Stimulated activated CD8-positive, alpha-beta memory T cell treated with anti-CD3 and anti-CD28 coated beads, Interleukin-15, amount 100 ng/mL, for 24 hours (primary cell): ENCODE measurements at places on chromosomes 6 and 20.

- DNase-seq = no peak
These were observed 62.4 kb upstream of the MRPS10 start for GRCh38 chr6:42279966-42280629.

DNA sequence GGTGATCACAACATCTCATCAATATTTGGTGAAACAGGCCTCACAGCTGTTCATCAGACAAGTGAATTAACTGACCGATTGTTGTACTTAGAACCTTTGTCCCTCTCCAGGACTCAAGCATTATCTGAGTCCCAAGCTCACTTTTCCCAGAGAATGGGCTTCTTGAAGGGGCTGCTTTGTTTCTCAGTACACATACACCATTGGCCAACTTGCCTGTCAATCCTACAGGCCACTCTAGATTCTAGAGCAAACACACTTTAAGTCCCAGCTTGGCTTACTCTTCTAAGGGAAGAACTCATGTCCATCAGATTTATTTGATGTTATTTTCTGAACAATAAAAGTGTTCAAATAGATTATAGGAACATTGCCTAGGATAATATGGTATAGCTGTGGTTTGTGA, 249.5 kb downstream of the BCKDHB start:
- no peak for DNase-seq

GRCh38 chr6:11771473-11772048, 7.0 kb downstream of the ADTRP start:
- DNase-seq = no peak

DNA sequence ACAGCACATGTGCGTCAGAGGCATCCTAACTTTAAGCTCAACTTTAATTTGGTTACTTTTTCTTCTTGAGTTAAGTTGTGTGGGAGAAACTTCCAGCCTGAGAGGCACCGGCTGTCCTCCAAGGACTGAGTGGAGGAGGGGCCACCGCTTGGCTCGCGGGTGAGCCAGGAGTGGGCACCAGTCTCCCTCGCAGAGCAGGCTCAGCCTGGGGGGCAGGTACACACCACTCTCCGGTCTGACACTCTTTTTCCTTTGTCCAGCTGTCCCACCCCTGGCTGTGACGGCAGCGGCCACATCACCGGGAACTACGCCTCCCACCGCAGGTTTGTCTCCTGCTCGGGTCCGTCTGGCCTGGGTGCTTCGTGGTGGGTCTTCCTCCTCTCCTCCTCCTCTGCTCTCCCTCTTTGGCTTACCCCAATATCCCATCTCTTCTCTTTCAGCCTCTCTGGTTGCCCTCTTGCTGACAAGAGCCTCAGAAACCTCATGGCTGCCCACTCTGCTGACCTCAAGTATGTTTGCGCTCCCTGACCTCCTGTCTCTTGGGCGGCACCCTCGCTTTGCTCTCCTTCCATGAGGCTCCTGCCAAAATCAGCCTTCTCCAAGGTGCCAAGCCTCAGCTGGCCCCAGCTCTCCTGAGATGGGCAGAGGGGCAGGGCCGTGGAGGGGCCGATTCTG, 32.6 kb upstream of the PCMTD2 start:
- DNase-seq = no peak

DNA sequence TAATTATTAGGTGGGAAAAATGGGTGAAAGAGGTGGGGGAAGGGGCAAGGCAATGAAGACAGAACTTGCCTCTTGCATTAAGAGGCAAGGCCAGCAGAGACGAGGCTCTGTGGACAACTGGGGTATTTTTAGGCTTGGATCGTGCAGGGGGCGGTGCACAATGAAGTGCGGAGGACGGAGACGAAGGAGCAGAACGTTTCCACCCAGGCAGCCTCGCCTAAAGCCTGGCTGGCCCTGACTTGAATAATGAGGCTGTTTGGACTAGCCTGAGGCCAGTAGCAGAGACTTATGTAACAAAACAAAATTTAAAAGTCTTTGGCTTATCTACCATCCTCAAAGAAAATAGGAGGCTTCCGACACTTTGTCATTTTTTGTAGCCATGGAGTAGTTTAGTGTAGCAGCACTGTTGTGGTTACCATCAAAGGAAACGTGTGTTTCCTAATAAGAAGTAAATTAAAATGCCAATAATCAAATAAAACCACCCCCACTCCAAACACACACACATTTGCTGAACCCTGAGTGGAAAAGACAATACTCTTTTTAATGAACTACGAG, 370.0 kb upstream of the CNR1 start:
- no peak for DNase-seq

GRCh38 chr6:100485268-100485667, 20.5 kb upstream of the SIM1 start:
- DNase-seq = no peak

DNA sequence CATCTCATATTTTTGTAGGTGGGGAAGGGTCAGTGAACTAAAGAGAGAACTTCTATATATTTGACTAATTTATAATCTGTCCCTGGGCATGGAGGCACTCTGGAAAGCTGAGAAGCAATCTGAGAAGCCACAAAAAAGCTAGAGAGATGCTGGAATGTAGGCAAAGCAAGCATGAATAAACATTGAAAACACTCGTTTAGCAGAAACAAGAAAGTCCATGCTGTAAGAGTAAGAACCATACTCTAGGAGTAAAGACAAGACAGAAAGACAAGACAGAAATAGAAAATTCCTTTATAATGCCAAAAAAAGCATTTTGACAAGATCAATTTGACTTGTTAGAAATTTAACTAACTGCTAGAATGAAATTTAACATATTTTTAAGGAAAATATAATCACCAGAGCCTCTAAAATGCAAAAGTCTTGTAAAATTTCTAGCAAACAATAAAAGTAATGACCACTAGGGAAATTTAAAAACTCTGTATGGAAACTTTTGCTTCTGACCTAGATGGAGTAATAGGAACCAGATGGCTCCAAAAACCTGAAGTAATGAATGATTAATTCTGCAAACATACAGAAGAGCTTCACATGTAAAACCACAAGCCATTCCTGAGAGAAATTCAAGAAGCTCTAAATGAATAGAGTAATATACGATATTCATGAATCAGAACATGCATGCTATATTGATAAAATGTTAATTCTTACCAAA, 625.7 kb upstream of the PTCHD4 start:
- DNase-seq = no peak

- DNase-seq = no peak
These were observed 19.8 kb downstream of the MANBAL start for GRCh38 chr20:37309290-37309689.

- DNase-seq = no peak
These were observed 1324.4 kb downstream of the GRIK2 start for GRCh38 chr6:102717737-102718456.

GRCh38 chr6:70080443-70081070, 214.2 kb downstream of the COL19A1 start:
- DNase-seq = no peak

DNA sequence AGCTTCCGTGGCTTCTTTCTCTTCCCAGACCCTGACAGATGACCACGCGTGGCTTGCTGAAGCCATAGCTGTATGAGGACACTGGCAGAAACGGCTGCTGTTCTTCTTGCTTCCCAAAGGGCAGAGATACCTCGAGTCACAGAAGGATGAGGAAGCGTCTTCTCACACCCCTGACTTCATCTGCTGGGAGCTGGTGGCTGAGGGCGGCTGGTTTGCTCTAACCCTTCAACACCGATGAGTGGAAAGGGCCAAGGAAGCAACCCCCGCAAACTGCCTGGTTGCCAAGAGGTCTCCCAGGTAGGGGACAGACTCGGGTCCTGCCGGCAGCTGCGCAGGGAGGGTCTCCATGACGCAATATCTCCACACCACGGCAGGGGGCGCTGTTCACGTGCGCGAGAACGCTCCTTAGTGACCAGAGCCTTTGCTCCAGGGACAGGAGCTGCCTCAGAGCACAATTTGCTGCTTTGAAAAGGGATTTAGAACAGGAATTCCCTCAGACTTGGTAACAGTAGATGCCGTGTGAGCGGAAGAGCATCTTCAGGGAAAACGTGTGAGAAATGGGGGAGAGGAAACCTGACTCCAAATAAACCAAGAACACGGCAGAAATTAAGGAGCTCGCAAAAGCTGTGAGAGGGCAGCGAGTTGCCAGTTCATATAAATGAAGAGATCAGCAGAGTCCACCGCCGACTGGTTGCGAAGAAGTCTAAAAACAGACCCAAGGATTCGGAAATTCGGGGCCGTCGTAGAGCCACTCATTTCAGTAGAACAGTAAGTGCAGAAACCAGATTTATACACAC, 80.2 kb downstream of the ERMARD start:
- DNase-seq = peak; percentile 65

DNA sequence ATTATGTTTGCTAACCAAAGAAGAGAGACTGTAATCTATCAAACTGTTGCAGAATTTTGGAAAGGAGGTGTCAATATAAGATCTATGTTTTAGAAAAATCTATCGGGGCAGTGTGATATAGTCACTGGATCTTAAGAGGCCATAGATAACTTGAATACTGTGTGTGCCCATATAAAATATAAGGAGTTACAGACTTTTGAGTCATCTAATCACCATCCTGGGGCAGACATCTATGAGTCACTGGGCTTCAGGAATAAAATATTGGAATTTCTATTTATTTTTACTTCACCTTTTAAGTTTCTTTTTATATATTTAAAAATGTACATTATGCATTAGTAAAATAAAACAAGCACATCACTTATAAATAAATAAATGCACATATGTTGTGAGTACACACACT, 509.3 kb upstream of the MAN1A1 start:
- DNase-seq = no peak

DNA sequence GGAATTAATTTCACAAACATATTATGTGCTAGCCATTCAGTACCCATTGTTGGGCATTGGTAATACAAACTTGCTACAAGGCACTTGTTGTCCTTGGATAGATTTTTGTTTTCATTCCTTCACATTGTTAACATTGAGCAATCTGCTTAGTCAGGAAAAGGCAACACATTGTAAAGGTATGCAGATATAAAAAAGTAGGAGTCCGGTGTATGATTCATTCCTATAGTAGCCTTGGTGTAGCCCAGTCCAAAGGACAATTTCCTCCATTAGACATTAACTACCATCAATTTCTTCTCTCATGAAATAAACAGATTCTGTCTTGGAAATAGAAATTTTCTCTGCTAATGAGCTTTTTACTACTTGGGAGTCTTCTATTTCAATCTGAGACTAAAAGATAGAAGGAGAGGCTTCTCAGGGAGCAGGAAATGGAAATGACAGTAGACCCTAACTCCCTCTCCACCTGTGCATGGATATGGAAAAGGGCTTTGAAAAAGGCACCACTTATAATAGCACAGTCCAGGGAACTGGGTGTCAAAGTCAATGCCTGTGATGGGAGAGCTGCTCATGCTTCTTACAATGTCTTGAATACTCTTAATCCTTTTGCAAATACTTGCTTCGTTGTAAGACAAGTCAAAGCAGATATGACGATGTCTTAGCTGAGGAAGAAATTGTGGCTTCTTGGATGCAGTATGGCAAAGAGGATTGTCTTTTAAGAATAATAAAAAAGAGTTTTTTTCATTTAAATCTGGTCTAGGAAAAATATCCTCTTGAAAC, 369.4 kb upstream of the CITED2 start:
- DNase-seq = no peak

DNA sequence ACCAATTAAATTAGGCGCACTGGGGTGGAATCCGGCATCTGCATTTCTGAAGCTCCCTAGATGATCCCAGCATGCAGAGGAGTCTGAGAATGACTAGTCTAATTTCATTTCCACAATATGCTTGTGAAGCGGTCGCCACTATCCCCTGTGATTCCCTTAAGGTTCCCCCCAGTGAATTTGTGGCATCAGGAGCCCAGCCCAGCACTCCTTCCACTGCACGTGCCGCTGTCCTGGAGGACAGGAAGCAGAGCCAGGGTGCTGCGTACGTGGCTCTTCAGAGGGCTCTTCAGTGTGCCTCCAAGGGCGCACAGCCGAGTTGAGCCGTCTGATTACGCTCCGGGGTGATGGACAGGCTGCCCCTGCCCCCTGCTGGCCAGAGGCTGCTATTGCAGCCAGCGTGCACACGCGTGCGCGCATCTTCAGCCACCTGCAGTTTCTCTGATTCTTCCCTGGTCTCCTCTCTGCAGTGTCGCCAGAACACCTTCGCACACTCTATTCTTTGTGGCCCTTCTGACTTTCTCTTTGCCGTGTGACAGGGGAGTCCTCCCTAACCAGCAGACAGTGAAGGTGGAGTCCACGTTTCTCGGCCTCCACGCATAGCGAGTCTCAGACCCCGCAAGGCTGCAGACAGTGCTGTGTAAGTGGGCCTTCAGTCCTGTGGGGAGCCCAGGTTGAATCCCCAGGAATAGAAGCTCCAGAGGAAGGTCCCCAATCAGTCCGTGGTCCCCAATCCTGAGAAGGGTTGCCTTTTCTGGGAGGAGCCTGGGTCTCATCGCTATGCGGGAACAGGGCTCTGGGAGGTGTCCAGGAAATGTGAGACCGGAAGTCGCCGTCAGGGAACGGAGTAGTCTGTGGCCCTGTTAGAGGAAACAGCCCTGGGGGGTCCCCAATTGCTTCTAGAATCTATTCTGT, 16.5 kb upstream of the NCR2 start:
- DNase-seq = peak; percentile 55

DNA sequence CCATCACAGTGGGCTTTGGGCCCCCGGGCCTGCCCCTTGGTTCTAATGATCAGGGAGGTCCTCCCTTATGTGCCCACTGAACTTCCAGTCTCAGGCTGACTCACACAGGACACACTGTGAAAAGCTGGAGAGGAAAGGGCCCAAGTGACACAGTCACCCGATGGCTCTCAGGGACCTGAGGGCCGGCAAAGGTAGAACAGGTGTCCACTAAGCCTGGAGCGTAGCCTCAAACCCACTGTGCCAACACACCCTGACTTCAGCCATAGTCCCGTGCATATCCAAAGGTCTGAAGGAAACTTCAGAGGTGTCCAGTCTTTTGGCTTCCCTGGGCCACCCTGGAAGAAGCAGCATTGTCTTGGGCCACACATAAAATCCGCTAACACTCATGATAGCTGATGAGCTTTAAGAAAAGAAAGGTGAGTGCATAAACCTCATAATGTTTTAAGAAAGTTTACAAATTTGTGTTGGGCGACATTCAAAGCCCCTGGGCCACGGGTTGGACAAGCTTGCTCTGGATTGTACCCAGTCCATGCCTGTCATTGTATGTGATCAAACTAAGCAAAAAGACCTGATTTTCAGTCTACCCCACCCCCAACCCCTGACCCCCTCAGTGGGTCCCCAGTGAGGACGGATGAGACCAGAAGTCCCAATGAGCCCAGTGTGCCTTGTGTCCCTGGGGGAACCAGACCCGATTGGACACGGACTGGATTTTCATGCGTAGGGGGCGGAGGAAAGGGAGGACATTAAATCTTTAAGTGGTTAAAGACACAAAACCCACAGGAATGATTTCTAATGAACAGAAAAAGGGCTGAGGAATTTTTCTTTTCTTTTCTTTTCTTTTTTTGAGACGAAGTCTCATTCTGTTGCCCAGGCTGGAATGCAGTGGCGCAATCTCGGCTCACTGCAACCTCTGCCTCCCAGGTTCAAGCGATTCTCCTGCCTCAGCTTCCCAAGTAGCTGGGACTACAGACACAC, 6.1 kb downstream of the RAMACL start:
- DNase-seq = no peak

GRCh38 chr6:42471142-42471541, 19.4 kb upstream of the TRERF1 start:
- no peak for DNase-seq

DNA sequence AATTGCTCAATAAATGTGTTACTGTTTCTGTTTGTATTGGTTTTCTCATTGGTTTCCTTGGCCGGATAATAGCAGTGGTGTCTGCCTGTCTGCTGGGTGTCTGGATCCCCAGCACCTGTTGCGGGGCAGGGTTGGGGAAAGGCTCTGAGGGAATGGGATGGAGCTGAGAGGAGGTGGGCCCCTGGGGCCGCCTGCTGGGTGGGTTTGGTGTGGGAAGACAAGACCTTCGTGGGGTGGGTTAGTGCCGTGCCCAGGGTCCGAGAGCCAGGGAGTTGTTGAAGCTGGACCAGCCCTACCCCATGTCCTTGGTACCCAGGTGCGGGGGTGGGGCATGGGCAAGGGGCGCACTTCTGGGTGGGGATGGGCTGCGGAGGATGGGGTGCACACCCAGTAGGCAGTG, 4.0 kb downstream of the SS18L1 start:
- DNase-seq = no peak
